ENCODE measurements at places on chromosomes 5 and 9.

- no peak for DNase-seq
These were observed 122.0 kb downstream of the COL23A1 start for GRCh38 chr5:178468196-178468685.

- DNase-seq: no peak
These were observed 120.7 kb upstream of the RAI14 start for GRCh38 chr5:34535433-34535832.

- DNase-seq: no peak
These were observed 149.9 kb upstream of the GAS1 start for GRCh38 chr9:87097238-87097637.

DNA sequence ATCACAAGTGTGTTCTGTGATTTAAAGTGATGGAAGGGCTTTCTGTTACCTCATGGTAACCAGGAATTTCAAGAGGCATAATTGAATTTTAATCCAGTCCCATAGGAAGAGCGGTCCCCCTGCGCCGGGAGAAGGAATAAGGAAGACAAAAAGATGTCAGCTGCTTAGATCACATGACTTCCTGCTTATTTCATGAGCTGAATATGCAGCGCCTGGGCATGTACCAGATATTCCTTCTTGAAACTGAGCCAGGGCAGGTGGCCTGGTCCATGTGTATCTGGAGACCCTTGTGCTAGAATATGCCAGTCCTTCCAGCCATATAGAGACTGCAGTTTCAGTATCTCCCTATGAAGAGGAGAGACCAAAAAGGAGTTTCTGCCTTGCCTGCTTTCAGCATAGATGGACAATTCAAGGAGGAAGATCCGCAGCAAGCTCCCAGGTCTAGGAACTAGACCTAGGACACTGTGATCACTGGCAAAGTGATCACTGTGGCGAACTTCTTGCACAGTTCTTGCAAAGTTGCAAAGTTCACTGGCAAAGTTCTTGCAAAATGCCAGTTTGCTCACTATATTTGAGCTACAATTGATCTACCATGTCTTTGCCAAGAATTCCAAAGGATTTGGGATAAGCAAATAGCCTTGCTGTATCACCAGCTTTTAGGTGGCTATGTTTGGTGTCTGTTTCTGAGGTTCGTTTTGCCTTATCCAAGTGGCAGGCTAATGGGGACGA is 102.9 kb upstream of the PHYKPL start:
- DNase-seq: no peak

DNA sequence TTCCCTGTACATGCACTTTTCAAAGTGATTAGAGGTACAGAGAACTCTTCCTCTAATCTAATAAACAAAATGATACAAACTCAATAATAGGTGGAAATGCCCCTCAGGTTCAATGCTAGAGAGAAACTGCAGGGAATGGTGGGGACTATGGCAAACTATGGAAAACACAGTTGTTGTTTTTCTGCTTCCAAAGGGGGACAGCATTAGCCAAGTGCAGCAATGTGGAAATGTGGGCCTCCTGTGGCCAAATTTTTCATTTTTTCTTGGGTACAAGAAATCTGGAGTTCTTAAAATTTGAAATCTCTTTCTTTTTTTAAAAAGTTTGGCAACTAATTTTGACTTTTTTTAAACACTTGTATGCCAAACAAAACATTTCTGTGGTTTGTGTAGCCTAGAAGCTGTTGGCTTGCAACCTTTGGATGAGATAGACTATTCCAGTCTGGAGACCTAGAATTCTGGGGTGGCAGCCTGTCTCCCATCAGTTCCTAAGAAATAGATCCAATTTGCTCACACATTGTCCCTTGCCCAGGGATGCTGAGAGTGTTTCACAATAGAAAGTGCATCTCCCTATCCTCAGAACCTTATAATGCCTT is 218.6 kb downstream of the PAPPA start:
- no peak for DNase-seq

DNA sequence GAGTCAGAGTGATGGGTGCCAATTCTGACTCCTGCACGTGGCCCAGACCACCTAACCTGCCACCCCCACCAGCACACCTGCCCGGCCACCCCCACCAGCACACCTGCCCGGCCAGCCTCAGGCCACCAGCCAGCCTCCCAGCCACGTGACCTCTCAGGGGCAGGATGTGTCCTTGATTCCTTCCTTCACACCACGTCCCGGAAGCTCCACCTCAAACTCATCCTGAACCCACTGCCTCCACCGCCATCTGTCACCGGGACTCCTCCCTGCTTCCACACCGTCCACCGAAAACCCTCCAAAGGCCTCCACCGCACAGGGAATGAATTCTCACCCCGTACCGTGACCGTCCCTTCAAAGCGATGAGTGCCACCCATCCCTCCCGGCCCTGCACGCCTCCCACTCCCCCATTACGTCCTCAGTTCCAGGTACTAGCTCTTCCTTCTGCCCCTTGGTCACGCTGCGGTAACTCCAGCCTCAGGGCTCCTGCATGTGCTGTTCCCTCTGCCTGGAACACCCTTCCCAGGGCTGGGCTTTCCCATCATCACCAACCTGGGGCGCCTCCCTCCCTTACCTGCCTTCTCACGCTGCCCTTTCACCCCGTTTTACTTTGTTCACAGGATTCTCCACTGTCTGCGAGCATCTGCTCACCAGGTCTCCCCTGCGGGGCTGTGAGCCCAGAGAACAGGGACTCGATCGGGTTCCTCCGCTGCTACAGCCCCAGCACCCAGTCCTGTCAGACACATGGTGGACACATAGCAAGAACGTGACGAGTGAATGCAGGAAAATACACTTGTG is 82.9 kb downstream of the ADAMTS2 start:
- no peak for DNase-seq

- DNase-seq: no peak
These were observed 733.0 kb upstream of the MEF2C start for GRCh38 chr5:89615839-89616518.

- DNase-seq: no peak
These were observed 734.5 kb upstream of the NUDT12 start for GRCh38 chr5:104297076-104297475.

- no peak for DNase-seq
These were observed 136.9 kb upstream of the ALDH1B1 start for GRCh38 chr9:38255599-38255998.

DNA sequence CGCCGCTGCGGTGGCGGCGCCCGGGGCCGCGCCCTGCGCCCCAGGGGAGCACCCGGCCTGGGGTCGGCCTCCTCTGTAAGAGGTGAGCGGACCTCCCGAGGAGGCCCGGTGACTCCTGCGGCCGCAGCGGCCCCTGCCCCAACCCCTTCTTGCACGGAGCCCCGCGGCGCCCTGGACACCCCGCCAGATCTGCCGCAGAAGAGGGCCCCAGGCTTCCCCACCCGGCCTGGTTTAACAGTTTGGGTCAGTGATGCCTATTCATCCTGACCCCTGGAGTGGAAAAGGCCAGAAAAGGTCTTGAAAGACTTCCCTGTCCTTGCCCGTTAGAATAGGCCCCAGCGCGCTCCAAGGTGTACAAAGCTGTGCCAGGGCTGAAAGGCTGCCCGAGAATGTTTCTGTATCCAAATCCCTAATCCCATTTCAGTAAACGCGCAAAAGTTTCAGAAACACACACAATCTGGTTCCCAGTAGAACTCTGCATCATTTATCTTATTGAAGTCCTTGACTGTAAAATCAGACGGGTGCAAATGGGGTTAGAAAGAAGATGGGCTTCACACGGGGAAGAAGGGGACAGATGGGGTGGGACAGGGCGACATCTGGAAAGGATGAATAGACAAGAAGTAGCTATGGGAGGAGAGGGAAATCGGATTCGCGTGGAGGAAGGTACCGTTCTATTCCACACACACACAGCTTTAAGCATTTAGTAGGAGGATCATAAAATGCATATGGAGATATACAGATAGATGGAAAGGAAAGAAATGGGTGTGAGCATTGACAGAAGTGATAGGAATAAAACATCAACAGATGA is 1.1 kb upstream of the SSBP2 start:
- no peak for DNase-seq

- DNase-seq: no peak
These were observed 252.0 kb downstream of the RASEF start for GRCh38 chr9:82810915-82811314.

- DNase-seq: no peak
These were observed 25.8 kb upstream of the IFNA14 start for GRCh38 chr9:21265421-21266189.

DNA sequence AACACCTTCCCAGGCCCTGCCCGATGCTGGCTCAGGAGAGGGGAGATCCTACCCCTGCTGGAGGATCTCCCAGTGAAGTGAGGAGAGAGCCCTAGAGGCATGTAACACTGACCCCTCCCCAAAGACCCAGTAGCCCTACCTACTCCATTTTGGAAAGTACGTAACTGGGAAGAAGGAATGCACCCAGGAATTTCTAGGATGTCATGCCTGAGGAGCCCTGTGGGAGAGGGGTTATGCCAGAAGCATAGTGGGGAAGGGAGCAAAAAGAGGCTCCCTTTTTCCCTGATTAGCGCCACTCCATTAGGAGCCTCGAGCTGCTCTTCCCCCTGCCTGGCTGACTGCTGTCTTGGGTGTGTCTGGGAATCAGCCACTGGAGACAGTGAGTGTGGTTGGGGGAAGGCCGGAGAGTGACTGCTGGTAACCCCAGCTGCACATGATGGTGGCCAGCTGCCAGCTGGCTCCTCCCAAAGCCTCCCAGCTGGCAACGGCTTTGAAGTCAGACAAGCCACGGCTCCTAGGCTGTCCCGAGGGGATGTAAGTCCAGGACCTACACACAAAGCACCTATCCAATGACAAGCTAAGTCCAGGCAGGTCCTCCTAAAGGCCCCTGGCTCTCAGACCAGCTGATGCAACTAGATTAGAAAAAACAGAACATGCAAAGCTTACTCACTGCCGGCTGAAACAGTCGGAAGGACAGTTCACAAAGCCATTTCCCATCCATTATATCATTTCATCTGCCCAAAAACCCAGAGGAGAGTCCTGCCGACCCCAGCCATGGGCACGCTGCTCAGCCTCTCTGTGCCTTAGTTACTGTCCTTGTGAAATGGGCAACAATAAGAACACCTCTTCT is 136.5 kb upstream of the ABCA1 start:
- DNase-seq: no peak

GRCh38 chr5:141878186-141878710 is at the start of gene PCDH1:
PCDH1 (minus strand) TSS chr5:141878410; CDS start chr5:141878262, 148 bp downstream.
- DNase-seq: no peak

DNA sequence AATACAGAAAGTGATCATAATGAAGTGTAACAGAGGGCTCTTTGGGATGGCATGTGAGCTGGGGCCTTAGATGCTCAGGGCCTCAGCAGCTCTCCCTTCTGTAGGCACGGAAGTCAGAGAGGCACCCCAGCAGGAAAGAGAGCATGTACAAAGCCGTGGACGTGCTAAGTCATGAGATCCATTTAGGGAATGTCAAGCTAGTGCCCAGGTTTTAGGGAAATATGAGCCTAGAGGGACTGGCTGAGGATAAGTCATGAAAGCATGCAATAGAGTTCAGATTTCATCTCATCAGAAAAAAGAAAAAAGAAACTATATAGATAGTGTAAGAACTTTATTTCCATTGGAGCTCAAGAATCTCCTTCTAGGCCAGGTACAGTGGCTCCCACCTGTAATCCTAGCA is 379.5 kb upstream of the KLF4 start:
- no peak for DNase-seq

DNA sequence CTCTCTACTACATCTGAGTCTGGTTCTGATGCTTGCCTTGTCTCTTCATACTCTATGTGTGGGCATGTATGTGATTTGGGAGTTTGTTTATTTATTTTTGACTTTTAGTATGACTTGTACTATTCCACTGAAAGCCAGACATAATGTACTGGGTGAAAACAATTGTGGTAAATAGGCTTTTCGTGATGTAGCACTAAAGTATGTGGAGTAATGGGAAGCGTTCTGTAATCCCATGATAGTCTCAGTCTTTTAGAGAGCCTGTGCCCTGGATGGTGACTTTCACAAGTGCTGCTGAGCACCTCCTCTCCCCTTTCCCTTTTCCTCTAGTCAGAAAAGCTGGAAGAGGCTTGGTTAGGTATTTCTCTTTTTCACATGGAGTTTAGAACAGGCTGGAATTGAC is 85.8 kb upstream of the S1PR3 start:
- no peak for DNase-seq

DNA sequence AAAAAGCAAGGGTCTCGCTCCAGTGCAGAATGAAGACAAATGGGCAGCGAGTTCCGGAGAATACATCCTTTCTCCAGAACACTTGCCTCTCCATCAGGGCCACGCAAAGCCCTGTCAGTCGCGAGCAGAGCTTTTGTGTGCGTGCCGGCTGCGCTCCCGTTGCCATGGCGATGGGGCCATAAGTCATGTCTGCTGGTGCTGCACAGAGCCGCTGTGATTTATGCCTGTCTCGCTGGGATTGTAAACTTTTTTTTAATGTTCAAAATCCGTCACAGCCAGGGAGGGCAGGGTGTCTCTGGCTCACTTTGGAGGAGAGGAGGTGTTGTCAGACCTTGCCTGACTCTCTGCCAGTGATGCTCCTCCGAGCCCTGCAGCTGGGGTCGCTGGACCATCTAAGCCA is 272.7 kb downstream of the TRIM32 start:
- DNase-seq: no peak

DNA sequence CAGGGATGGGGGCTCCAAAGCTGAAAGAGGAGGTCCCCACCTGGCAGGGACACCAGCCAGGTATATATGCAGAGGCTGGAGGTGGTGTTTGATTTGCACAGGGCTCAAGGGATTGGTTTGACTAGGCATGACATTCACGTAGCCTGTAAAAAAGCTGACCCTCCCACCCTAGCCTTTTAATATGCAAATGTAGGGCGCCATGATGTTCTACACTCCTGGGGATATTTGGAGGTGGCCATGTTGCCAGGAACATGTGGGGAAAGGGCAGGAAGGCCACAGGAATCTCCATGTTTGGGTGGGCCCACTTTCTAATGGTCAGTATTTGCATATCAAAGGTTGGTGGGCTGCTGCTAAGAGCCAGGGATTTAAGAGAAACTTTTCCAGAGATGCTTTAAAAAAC is 12.0 kb upstream of the THG1L start:
- DNase-seq: no peak

DNA sequence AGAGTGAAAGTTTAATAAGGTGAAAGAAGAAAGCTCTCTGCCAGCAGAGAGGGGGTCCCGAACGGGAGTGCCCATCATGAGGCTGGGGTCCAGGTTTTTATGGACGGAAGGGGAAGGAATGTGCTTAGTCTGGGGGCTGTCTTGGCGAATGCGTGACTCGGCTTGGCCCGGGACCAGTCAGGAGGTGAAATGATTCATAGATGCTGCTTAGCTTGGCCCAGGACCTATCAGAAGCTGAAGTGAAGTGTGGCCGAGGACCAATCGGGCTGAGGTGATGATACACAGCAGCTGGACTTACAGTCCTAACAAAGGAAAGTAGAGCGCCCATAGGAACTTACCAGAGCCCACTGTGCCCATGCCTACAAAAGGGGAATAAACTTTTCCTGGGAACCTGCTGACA is 3.9 kb upstream of the FKTN start:
- DNase-seq: no peak

GRCh38 chr5:85030316-85031084 is 645.8 kb upstream of the EDIL3 start:
- no peak for DNase-seq

- DNase-seq: no peak
These were observed 5.9 kb downstream of the DELE1 start for GRCh38 chr5:141929398-141930058.

GRCh38 chr5:147821766-147822165 is 9.7 kb downstream of the SPINK1 start:
- DNase-seq: no peak

- no peak for DNase-seq
These were observed 9.7 kb upstream of the JADE2 start for GRCh38 chr5:134515801-134516200.

- no peak for DNase-seq
These were observed 587.7 kb upstream of the GRAMD2B start for GRCh38 chr5:125835293-125836172.

- DNase-seq: no peak
These were observed 9.9 kb downstream of the DOLK start for GRCh38 chr9:128937310-128938165.
